T-helper 1 cell (primary cell): ENCODE measurements at places on chromosomes 5 and 9.

DNA sequence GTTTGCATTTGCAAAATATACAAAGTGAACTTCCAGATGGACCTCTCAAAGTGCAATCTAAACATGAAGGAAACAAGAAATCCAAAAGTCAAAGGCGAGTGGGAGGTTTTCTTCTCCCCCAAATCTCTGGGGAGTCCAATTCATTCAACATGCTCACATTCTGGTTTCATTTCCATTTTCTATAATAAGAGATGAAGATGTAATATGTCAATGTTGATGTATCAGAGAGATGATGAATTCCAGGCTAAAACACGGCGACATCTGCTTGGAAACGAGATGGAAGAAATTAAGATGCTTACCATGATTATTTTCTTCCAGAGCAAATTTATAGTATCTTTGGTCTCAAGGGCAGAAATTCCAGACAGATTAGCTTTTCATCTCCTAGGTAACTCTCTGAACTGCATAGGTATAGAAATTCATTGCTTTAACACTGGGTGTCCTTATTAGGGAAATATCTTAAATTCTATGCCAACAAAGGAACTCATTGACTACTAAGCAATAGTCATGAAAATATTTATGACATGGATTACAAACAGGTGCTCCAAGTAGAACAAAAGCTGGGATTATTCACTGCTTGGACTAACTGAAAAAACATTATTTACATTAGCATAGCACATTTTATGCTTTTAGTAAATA is 287.9 kb downstream of the SEC61B start:
- DNase-seq = no peak

DNA sequence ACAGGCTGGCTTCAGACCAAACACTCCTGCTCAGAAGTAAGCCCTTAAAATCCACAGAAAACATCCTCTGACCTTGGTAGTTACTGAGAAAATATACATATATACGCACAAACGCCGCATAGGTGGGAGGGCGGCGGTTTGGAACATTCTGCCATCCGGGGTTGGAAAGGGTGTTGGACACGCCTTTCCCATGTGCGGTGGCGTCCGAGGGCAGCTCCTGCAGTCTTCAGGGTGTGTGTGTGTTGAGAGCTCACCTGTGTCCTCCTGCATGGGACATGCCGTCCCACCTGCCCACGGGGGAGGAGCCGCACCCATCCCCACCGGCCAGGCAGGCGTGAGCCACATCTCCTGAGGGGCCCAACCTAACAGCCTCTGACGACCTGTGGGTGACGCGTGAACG is 28.2 kb downstream of the SLC9A3 start:
- no peak for DNase-seq

DNA sequence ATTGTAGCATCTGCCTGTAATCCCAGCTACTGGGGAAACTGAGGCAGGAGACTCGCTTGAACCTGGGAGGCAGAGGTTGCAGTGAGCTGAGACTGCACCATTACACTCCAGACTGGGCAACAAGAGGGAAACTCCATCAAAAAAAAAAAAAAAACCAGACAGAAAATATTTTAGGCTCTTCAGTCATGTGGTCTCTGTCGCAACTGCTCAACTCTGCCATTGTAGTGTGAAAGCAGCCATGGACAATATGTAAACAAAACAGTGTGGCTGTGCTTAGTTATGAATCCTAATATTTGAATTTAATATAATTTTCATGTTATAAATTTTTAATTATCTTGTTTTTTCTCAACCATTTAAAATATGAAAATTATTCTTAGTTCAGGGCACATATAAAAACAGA is 38.4 kb downstream of the ZFAND5 start:
- DNase-seq = no peak

GRCh38 chr5:435961-436640 is 6.9 kb upstream of the EXOC3 start:
- no peak for DNase-seq

DNA sequence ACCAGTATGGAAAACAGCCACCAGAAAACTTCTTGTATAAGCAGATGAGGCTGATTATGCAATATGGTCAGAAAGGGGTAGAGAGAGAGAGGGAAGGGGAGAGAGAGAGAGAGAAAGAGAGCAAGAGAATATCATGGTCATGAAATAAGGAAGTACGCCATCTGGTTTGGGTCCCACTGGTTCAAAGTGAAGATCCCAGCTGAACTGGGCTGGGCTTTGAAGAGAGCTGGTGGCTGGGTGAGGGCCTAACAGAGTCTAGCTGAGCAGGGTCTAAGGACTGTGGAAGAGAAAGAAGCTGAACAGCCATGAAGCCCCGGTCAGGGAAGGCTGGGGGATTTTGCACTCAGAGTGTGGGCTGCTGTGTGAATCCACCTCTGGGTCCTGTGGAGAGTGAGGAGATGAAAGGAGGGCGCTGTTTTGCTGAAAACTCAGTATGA is 14.6 kb downstream of the TRIM14 start:
- DNase-seq = peak; percentile 43

GRCh38 chr5:142815469-142815868 is 45.3 kb downstream of the ARHGAP26 start:
- no peak for DNase-seq

DNA sequence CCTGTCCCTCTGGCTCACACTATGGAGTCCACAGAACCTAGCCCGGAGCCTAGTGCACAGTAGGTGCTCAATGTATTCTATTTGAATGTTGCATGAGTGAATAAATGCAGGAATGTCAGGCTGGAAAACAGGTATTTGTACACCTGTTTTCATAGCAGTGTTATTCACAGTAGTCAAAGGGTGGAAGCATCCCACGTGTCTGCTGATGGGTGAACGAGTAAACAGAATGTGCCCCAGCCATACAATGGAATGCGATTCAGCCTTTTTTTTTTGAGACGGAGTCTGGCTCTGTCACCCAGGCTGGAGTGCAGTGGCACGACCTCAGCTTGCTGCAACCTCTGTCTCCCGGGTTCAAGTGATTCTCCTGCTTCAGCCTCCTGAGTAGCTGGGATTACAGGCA is 31.5 kb upstream of the IER5L start:
- no peak for DNase-seq

GRCh38 chr9:130947618-130948140 is 8.6 kb upstream of the FIBCD1 start:
- DNase-seq = no peak

DNA sequence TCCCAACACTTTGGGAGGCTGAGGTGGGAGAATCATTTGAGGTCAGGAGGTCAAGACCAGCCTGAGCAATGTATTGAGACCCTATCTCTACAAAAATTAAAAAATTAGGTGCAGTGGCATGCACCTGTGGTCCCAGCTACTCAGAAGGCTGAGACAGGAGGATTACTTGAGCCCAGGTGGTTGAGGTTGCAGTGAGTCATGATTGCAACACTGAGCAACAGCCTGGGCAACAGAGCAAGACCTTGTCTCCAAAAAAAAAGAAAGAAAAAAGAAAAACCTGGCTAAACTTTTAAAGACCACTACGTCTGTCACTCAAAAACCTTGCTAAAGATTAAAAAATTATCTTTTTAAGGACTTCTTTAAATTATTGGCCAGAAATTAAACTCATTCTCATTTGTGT is 59.8 kb upstream of the ABCA1 start:
- peak; percentile 59 for DNase-seq

DNA sequence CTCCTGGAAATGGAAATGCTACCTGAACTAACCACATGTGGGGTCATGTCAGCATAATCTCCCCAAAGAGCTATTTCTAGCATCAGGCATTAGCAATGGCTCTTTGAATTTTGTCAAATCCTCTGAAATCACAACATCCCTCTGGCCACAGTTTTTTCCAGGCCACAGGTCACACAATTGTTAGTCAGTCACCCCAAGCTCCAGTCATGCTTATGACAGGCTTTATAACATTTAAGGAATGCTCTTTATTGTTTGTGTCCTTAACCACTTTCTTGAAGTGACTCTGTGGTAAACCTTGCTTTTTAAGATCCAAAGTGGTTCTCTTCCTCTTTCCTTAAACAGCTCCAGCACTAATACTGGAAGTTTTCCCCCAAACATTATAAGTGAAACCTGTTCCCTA is 169.2 kb upstream of the HMHB1 start:
- DNase-seq = no peak

GRCh38 chr9:79492092-79493009 is 79.4 kb upstream of the TLE4 start:
- DNase-seq = no peak

DNA sequence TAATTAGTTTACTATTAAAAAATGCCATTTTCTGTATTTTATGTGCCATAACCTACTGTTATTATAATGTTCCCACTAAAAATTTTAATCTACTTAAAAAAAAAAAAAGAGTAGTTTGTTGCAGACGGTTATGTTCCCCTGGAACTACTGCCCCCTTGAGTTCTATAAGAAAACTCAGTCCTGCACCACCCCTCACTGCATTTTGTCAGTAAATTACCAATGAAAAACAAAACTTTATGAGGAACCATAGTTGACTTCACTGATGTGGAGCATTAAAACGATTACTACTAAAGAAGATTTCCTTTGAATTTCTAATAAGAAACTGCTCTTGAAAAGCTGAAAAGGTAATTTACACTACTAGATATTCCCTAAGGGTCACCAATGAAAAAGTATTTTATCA is 288.7 kb downstream of the FBXL17 start:
- DNase-seq = no peak

DNA sequence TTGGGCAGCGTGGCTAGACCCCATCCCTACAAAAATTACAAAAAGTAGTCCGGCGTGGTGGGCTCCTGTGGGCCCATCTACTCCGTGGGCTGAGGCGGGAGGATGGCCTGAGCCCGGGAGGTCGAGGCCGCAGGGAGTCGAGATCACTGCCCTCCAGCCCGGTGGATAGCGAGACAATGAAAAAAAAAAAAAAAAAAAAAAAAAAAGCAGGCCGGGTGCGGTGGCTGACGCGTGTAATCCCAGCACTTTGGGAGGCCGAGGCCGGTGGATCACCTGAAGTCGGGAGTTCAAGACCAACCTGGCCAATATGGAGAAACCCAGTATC is 110.5 kb upstream of the LPCAT1 start:
- DNase-seq = no peak

DNA sequence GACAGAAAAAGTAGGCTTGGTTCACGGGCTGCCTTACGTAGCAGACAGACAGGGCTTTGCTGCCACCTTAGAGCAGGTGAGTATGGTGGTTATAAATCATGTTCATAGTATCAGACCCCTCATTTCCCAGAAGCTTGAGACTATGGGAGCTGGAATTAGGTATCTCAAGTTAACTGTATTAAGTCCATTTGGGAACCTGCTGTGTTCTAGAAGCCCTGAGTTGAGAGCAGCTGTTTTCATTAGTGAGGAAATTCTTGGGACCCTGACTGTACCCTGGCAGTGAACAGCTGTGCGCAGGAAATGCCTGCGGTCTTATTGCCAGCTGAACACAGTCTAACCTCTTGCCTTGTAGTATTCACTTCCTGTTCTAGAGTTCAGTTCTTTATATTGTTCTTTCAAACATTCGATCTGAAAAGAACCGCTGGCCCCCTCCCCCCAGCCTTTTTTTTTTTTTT is 29.8 kb downstream of the UGCG start:
- DNase-seq = peak; percentile 48

DNA sequence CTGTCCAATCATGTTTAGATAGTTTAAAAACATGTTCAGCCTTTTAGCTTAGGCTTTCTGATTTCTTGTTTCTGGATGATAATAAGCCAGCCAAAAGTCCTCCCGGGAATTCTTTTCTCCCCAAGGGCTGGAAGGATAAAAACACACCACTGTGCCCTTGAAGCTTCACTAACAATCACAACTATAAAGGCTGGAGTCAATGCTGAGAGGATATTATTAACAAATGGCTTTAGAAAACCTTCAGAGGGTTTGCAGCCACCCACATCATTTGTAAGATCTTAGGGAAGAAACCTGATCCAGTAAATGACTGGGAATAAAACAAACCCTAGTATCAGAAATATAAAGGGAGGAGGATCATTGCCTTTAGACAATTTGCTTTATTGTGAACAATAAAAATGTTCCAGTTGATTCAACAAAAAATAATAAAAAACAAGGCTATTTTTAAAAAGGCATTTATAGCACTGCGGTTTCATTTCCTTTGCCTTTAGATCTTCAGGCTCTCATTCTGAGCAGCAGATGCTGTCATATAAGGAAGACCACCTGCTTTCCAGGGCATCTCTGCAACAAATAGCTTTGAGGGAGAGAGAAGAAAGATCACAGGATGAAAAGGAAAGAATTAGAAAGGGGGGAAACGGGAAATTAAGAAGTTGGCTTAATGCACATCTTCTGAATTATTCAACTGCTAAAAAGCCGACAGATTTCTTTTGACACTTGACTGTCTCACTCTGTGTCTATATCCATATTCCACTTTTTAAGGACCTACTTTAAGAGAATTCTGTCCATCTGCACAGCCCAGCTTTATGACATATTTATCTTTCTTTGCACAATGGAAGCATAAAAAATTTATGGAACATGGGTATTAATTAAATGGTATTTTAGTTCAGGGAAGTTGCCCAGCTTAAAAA is 277.2 kb upstream of the SLC24A2 start:
- DNase-seq = no peak

- DNase-seq = no peak
These were observed 191.8 kb downstream of the MEF2C start for GRCh38 chr5:88691230-88691582.

DNA sequence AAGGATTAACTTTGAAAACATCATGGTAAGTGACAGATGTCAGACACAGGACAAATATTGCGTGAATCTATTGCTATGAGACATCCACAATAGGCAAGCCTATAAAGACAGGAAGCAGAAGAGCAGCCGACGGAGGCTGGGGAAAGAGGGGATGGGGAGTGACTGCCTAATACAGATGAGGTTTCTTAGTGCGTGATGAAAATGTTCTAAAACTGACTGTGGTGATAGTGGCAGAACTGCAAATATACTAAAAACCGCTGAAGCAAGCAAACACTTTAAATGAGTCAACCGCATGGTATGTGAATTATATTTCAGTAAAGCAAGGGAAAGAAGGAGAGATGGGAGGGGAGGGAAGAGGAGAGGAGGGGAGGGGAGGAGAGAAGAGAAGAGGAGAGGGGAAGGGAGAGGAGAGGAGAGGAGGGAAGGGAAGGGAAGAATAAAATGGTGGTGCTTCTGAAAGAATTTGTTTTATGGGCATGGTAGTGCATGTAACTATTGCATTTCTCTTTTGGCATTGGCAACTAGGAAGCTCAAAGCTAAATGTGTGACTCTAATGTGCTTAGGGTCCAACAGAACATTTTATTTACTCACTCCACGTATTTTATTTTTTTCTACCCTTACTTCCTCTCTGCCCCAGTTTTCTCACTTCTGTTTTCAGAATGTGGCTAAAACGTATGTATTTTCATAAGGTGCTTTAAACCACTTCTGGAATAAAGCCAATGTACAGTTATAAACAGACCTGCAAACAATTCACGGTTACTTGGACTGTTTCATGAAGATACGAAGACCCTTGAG is 21.3 kb downstream of the AKNA start:
- DNase-seq = no peak

DNA sequence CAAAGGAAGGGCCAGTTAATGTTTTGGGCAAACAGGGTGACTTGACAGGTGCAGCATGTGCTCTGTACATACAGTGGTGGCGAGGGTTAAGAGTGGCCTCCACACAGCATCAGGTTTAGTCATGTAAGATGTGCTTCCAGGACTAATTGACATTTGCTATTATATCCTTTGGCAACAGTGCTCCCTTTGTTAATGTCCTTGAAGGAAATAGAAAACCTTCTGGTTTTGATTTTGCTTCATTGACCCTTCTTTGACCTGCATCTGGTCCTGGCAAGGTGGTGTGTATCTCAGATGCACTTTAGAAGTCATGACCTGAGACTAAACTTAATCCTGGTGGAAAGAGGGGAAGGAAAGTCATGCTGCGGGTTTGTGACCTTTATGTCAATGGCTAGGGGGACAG is 440.0 kb downstream of the ENC1 start:
- DNase-seq = no peak

- no peak for DNase-seq
These were observed 1.1 kb upstream of the GPSM1 start for GRCh38 chr9:136326061-136326760.

- DNase-seq = no peak
These were observed 419.0 kb downstream of the PLK2 start for GRCh38 chr5:58040846-58041245.
